ENCODE measurements at places on chromosomes 2 and 18.

- no peak for DNase-seq
Measured at GRCh38 chr2:62216113-62216512, 20.2 kb downstream of the B3GNT2 start.

DNA sequence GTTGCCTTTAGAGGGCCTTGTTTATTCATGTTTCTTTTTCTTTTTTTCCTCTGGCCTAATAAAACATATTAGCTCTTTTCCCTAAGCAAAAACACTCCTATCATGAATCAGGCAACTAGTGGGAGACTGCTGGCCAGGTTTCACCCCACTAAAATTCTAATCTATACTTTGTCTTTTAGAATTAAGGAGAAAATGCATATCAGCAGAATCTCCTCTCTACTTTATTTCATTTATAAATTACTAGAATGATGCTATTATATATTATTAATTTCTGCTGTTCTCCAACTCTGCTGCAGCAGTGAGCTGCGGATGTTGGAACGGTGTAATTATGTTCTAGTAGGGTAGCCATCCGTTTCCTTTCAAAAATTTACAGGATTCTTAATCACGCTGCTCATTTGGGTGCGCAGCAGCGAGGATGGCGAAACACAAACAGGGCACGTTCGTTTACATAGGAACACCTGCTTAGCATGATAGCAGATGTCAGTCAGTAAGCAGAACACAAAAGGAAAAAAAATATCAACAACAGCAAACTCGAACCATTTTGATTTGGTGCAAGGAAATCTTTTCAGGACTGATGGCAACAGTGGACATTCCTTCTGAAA lies 30.5 kb downstream of the ZEB2 start:
- no peak for DNase-seq

- DNase-seq, result no peak
Measured at GRCh38 chr2:171512014-171512413, 10.3 kb upstream of the CYBRD1 start.

DNA sequence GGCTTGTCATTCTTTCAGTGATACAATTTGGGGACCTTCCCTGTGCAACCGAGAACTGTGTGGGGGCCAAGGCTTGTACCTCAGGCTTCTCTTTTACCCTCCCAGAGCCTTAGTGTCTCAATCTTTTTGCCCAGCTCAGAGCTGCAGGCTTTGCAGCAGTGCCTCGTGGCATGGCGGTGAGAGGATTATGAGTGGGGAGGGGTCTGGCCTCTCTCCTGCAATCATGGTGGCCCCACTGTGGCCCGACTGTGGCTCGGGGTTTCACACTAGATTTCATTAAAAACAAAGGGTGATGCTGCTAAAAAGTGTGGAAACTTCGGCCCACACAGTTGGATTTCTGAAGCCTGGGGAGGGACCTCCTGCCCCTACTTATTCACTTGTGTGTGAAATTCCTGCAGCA lies 75.5 kb downstream of the CAPN13 start:
- no peak for DNase-seq

GRCh38 chr2:161115205-161115604 lies 45.0 kb upstream of the TANK start:
- DNase-seq, result no peak

GRCh38 chr2:238277695-238278094 lies 10.7 kb downstream of the PER2 start:
- DNase-seq, result no peak

DNA sequence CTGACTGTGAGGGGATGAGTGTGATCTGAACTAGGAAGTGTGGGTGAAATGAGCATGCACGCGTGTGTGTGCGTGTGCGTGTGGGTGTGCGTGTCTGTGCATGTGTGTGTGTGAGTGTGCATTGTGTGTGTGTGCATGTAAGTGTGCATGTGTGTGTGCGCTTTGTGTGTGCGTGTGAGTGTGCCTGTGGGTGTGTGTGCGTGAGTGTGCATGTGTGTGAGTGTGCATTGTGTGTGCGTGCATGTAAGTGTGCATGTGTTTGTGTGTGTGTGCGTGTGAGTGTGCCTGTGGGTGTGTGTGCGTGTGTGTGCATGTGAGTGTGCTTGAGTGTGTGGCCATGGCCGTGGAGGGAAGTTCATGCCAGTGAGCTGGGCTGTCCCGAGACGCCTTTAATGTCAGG lies 76.3 kb downstream of the RTP5 start:
- no peak for DNase-seq

- no peak for DNase-seq
Measured at GRCh38 chr18:75209951-75210258, 692 bp upstream of the TSHZ1 start.

DNA sequence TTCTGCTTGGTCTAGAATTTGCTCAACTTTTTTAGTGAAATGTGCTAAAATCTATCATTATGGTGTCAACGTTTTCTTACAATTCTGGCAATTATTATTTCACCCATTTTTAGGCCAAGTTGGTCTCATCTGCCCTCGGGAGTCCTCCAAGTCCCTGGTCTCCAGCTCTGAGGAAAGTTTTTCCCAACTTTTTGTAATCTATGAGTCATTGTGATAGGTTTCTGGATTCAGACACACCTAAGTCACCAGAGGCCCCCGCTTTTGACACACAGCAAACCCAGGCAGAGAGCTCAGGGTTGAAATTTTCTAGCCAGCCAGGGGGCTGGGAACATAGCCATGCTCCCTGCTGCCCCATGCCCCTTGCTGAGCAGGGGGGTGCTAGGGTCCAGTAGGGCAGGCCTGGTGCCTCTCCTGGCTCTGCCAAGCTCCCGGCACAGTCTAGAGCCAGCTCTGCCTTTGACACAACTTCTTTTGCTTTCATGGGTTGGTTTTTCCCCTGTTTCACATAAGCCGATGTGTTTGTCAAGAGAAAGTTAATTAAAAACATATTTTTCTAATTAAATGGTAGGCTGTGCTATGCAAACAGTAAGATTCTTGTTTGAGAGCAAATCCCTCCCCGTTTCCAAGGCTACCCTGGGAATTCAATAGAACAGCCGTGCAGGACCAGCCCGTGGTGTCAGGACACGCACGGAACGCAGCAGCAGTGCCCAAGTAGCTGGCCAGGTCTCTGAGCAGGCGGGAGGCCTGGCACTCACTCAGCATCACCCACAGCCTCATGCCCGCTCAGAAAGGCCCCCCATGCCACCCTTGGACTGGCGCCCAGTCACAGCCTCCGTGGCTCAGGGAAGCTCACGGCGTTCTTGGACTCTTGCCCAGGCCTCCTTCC lies 25.5 kb upstream of the SNED1 start:
- DNase-seq, result no peak

DNA sequence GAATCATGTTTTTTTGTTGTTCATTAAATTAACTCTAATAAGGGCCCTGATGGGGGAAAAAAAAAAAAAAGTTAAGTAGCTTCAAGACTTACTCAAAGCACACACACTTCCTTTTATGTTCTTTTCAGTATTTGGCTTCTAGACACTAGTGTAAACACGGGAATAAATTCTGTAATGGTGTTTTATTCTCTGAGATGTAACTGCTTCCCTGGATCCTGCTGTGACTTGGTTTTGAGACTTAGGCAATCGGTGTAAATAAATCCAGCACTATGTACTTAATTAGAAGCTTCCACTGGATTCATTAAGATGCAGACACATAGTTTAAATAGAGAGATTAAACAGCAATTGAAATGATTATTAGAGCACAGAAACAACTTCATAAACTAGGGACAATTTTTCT lies 26.1 kb upstream of the AP1S3 start:
- DNase-seq, result no peak

DNA sequence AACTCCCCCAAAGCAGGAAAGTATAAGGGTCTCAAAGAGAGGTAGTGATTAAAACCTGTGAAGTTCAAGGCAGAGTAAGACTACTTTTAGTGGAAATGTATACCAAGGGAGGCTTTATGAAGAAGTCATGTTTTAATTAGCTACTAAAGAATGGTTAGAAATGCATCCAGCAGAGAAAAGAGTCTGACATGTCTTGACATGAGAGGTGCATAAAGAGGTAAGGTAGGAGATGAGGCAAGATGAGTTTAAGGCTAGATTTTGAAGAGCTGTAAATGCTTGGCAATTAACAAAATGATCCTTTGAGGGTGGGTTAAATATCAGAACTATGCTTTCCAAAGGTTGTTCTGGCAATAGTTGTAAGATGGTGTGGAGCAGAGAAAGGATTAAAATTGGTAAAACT lies 88.7 kb upstream of the WDSUB1 start:
- DNase-seq, result no peak

DNA sequence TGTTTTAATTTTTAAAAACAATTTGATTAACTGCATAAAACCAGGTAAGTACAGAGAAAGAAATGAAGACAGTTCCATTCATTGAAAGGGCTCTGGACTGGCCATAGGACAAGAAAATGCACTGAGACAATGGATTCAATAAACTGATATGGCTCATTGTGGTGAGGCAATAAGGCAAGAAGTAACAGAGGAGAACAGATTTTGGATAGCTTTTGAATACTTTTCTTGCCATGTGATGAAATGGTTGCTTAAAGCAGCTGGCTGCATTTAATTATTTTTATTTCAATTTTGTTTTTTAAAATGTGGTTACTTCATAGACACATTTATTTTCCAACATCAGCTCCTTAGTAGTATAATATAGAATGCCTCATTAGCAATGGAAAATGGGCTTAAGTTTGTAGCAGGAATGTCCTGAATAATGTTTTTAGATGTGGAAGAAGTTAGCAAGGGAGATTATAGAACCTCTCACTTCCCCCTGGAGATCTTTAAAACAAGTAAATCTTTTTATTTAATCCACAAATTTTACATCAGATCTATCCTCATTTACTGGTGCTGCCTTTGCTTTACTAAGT lies 646.9 kb upstream of the ZEB2 start:
- DNase-seq, result no peak

GRCh38 chr18:77876319-77876865 lies 626.7 kb downstream of the GALR1 start:
- DNase-seq, result no peak

- DNase-seq, result no peak
Measured at GRCh38 chr18:57768537-57769326, 34.4 kb downstream of the ATP8B1 start.

DNA sequence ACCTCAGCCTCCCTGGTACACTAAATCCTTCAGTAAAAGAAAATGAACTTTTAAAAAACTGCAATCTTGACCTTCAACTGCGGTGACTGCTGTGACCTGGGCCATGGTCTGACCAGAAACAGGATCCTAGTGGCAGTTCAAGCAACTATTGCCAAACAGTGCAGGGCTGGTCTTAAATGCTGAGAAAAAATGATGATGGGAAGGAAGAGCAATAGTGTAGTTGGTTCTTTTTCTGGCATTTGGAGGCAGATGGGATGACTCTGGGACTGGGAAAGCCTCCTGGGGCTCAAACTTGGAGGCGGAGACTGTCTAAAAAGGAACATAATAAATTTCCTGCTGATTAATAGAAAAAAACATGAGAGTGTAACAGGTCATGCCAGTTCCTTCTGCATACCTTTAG lies 45.4 kb downstream of the CHN1 start:
- DNase-seq, result no peak

- no peak for DNase-seq
Measured at GRCh38 chr2:50066873-50067272, 912.6 kb upstream of the FSHR start.

Measured in activated CD4-positive, alpha-beta T cell treated with anti-CD3 and anti-CD28 coated beads, Interleukin-2, Interleukin-6, amounts not matched to agents 100 ng/mL and 50 ng/mL, durations not matched to agents 16 hours and 8 hours (primary cell).